Activated T-helper 1 cell treated with anti-CD3 and anti-CD28 coated beads, Interleukin-2, amount 50 U/mL, for 16 hours (primary cell): ENCODE measurements at places on chromosomes 1 and 21.

DNA sequence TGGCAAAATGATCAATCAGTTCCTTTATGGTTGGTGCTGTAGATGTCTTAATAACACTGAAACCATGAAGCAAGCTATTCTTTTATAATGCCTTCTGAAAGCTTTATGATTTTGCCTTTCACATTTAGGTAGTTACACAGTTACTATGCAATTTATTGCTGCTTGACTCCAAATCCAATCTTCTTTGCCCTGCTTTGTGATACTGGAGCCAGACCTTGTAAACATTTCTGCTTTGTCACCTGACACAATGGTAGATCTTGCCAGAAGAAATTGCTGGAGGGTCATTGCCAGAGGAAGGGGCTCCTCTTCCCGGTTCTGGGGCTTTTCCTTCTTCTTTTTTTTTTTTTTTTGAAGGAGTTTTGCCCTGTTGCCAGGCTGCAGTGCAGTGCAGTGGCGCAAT, 40.5 kb upstream of the KLF17 start:
- no peak for DNase-seq

DNA sequence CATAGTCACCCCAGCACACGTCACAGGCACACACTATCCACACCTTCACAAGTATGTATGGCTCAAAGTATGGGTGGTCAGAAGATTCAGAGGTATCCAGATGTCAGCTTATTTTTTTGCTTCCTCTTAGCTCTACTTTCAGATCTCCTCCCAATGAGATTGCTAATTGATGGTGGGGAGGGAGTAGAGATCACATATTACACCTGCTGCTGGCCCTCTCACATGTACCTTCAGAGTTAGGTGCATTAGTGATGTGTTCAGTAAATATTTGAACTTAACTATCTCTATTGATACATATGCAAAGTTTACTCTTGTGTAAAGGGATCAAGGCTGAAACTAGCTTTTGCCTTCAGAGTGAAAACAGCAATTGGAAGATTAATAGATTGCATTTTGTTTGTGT, 262.6 kb downstream of the PCP4 start:
- DNase-seq: no peak

DNA sequence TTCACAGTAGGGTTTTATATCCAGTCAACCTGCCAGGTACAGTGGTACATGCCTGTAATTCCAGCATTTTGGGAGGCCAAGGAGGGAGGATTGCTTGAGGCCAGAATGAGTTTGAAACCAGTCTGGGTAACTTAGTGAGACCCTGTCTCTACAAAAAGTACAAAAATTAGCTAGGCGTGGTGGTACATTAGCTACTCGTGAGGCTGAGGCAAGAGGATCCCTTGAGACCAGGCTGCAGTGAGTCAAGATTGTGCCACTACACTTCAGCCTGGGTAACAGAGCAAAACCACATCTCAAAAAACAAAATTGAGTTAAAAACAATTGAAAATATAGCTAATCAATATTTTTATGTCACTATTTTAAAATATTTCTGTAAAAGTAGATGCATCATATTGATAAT, 33.2 kb downstream of the DDI2 start:
- no peak for DNase-seq

- no peak for DNase-seq
Measured at GRCh38 chr1:184905601-184906322, 68.5 kb downstream of the NIBAN1 start.

DNA sequence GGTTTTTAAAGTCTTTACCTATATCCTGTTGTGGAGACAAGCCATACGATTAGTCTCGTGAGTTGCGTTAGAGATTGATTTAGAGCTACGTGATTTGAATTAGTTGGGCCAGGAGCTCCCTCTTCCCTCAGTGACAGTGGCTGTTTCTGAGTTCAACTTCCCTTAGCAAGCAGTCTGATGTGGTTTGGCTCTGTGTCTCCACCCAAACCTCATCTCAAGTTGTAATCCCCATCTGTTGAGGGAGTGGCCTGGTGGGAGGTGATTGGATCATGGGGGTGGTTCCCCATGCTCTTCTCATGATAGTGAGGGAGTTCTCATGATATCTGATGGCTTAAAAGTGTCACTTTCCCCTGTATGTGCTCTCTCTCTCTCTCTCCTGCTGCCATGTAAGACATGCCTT, 192.9 kb upstream of the PTGFR start:
- no peak for DNase-seq

- DNase-seq: no peak
Measured at GRCh38 chr1:160167056-160167455, 15.7 kb downstream of the ATP1A4 start.

DNA sequence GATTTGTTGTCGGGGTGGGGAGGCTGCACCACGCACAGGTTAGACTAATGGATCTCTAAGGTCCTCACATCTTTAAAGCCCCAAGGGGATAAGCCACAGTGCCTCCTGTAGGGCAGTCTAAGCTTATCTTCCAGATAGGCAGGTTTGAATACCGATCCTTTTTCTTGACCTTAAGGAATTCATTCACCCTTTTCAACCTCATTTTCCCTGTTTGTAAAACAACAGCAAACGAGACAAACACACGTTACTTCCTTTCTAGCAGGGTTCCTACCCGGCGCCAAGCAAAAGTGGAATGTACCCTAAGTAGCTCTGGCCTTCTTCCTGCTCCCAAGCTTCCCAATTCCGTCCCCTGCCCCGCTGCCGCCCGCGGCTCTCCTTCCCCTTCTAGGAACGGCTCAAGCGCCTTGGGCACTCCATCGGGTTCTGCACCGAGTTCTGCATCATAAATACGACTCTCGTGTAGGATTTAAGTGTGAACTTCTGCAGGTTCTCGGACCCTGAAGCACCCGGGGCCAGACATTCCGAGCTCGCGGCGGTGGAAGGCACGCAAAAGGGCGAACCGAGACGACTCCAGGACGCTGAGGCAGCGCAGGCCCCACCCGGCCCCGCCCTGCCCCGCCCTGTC, 548 bp upstream of the CDC20 start:
- DNase-seq: no peak

- no peak for DNase-seq
Measured at GRCh38 chr21:35783721-35784120, 276.6 kb downstream of the SETD4 start.

GRCh38 chr1:151311589-151312331, 15.5 kb downstream of the PI4KB start:
- no peak for DNase-seq

- no peak for DNase-seq
Measured at GRCh38 chr1:159980076-159980475, 26.0 kb upstream of the SLAMF9 start.

- no peak for DNase-seq
Measured at GRCh38 chr1:201136355-201137023, 9.5 kb upstream of the ASCL5 start.

DNA sequence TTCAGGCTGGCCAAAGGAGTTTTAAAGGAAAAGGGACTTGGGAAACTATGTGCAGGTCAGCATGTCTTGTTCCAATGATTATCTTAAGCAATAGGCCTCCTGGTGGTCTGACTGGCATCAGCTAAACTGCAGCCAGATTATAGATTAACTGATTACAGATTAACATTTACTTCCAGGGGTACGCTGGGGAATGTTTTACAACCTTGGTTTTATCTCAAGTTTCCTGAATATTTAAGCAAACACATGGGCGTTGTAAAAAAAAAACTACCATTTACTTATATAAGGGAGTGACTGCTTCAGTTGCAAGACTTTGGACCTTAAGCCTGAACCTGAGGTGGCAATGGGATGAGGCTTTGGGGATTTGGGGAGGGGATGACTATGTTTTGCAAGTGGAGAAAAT, 600.6 kb upstream of the B3GALT2 start:
- DNase-seq: no peak

DNA sequence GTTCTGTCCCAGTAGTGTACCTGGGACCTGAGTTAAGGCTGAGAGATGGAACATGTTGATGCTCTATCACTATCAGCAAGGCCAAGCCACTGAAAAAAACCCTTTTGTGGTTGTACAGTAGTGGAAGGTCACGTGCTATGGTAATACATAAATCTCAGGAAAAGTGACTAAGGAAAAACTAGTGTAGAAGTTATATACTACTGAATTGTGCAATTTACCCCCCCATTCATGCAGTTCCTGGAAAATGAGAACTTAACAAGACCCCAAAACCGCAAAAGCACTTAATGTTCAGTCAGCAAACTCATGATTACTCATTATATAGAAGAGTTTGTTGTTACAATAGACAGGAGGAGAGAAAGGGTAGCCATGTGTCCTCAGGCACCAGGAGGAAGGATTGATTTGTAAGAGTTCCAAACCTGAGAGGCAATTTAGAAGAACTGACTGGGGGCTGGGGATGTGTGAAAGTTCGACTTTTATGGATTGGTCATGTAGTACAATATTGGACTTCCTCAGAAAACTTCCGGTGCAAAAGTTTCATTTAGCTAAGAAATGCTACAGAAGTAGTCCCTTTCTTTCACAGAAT, 91.6 kb downstream of the RGL1 start:
- DNase-seq: no peak

DNA sequence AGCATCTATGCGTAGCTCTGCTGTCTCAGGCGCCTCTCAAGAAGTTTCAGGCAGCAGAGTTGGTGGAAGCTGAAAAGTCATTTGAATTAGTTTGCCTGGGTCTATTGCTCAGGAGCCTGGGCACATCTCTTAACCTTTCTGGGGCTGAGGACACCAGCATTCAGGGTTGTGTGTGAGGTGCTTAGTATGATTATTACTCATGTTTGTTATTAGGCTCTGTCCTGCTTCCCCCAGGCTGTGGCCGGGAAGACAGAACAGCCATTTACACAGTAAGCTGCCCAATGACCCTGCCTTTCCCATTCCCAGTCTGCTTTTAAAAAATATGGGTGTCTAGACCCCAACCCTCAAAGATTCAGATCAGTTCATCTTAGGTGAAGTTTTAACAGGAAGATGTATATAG, 53.9 kb upstream of the CACNA1E start:
- no peak for DNase-seq

- no peak for DNase-seq
Measured at GRCh38 chr1:110462964-110463363, 12.0 kb downstream of the PROK1 start.

DNA sequence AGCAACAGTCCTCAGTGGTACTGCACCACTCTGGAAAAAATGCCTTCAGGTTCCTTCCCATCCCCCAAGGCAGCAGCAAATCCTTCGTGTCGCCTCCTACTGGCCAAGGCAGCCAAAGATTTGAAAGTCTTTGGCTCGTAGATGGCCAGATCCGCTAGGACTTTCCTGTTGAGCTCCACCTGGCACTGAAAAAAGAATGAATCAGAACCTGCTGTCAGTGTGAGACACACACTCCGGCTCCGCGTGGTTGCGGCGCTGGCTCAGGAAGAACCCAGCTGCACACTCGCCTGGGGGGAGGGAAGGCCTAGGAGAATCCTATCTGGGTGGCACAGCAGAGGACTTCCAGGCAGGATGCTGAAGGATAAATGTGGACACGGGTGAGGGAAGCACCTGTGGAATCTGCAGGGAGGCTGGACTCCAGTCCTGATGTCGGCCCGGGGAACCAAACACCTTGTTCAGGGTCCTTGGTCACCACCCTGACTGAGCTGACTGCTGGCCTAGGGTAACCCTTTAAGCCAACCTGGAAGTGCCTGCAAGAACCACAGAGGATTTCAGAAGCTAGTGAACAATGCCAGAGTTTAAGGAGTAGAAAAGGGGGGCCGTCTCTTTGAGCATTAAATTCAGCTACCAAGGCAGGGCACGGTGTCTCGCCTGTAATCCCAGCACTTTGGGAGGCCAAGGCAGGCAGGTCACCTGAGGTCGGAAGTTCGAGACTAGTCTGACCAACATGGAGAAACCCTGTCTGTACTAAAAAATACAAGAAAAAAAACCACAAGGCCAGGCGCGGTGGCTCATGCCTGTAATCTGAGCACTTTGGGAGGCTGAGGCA, 3.2 kb upstream of the CCNL2 start:
- DNase-seq: no peak

GRCh38 chr1:159916242-159917051, 8.9 kb downstream of the TAGLN2 start:
- no peak for DNase-seq

GRCh38 chr1:31583995-31584868, 7.9 kb downstream of the TINAGL1 start:
- no peak for DNase-seq

- no peak for DNase-seq
Measured at GRCh38 chr1:240739139-240739538, 127.2 kb upstream of the GREM2 start.

DNA sequence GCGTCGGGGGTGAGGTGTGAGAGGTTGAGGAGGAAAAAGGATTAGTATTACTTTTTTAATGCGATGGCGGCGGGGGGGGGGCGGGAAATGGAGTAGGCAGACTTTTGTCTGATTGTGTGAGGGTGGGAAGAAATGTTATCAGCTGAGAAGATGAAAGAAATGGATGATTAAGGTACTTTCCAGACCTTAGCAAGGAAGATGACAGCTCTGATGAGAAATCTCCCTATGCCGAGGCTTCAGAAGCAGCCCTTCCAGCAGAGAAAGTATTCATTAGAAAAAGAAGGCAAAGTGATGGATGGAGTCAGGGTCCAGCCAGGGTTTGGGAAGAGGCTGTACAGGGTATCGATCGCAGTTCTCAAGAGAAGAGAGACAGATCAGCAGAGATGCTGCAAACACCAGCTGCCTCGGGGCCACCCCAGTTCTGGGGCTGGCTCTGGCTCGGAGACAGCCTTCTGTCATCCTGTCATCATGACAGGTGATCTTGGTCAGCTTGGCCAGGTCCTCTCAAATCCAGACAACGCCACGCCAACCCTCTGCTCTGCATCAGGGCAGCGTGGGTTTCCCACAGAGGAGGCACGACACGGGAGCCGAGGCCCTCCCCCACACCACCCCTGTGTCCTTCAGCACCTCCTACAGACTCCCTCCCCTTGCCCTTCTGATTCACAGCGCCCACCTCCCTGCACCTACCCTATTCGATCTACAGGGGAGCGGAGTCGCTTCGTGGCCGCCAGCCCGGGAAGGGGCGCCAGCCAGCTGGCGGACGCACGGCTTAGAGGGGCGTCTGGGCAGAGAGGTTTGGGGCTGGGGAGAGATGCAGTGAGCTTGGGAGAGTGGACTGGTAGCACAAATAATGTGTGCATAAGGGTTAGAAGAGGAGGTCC, 674 bp upstream of the ATXN7L2 start:
- DNase-seq: no peak

DNA sequence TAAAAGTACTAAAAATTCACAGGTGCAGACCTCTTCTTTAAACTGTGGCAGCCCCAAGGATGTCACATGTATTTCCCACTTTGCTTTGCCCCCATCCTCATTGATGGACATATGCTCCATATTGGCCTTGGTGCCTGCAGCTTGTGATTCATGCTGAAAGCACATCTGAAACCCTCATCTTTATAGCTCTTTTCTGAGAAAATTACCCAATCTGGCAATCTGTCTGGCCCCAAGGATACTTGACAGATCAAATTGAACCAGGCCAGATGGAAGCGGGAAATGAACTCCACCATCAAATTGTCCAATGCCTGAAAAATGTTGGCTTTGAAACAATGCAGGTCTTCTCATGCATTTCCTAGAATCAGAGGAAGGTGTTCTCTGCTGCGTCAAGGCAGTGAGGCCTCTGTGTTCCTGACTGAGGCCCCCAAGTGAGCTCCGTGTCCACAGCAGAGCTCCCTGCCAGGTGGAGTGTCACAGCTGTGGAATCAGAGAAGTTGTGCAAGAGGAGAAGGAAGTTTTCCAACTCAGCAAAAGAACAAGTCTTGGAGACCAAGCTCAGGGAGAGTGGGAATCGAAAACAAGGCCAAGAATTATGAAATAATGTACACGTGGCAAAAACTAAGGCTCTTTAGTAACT, 323.7 kb downstream of the PLPP3 start:
- no peak for DNase-seq

GRCh38 chr1:113210248-113210647, 137.2 kb downstream of the LRIG2 start:
- no peak for DNase-seq
